Neural progenitor cell (in vitro differentiated cells): ENCODE measurements at places on chromosomes 3 and 15.

- DNase-seq: no peak
These were observed 12.1 kb upstream of the GATA2 start for GRCh38 chr3:128504963-128505730.

GRCh38 chr15:93515256-93516051 lies 426.4 kb upstream of the RGMA start:
- DNase-seq: no peak

DNA sequence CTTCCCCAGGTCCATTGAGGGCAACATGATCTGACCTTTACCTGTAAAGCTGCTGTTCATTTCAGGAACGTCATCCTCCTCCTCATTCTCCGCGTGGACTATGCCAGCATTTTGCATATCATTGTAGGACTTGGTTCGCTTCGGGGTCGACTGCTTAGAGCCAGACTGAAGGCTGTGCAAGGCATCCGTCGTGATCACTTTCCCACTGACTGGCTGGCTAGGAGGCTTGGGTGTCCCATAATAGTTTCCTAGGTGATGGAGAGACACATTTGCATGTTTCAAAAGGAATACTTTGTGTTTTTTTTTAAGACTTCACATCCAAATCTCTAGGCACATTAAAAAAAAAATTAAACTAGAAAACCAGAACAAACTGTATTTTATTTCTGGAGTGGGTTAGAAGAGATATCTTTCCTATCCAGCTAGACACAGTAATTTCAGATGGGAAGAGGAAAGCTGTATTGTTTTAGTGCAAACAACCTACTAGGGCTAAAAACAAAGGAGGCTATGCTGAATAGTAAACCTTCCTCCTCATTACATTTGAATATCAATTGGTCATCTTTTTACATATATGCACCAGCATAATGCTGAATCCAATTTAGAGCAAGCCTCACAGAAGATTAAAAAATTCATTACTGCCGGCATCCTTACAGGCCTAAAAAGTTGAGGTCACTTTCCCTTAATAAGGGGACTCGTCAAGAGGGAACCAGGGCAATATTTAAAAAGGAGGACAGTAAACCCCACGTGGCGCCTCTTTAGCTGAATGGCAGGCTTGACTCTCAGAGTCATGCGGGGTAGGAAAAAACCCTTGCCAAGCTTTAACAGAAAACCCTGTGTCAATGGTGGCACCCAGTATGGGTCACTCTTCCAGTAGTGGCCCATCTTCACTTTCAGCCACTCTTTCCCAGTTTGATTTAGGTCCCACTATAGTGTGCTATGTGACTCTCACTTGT lies 559.9 kb downstream of the MAGI1 start:
- peak; percentile 9 for DNase-seq

- peak; percentile 48 for DNase-seq
These were observed 490.3 kb downstream of the MECOM start for GRCh38 chr3:169173231-169173630.

DNA sequence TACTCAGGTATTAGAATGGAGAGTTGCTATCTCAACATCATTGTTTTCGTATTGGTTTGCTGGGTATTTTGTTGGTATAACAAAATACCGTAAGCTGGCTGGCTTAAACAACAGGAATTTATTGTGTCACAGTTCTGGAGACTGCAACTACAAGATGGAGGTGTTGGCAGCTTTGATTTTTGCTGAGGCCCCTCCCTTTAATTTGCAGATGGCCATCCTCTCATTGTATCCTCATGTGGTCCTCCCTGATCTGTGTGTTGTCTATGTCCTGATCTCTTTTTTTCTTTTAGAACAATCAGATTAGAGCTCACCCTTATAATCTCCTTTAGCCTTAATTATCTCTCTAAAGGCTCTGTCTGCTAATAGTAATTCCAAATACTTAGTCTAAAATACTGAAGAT lies 299.8 kb upstream of the GOLIM4 start:
- DNase-seq: peak; percentile 4

GRCh38 chr15:67048281-67049279 lies 16.8 kb upstream of the SMAD3 start:
- no peak for DNase-seq

- peak; percentile 68 for DNase-seq
These were observed 627.2 kb downstream of the CADM2 start for GRCh38 chr3:85586018-85586417.

DNA sequence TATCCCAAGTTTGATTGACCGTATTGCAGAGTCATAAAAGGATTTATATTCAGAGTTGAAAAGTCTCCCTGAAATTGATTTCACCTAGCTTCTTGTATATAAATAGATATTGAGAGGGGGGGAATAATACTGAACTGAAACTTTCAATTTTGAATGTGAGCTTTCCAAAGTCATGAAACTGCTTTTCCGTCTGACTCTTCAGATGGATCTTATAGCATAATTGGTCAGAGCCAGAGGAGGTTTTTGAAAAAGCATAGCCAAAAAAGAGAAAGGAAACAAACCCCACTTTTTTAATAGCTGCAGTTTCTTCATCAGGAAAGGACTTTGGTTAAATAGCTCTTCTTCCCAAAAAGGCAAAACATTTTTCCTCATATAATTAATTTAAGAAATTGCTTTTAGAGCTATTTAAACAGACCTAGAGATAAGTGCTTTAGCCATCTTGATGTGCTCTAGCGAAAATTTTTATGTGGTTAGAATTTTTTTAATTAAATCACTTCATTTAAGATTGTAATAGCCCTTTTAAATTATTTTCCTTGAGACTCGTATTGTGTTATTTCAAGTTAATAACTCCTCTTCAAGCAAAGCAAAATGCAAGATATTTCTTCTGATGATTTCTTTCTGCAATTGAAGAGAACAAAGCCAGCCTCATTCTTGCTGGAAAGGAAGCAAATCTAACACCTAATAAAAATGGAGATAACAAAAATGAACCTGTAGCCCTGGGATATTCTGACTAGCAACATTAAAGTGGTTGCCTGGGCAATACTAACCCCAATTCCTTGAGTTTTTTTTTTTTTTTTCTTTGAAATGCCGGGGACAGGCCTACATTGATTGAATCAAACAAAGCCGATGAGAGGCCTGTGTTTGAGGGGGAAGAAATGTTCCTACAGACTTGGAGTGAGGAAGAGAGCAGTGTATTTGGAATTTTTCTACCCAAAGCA lies 173.6 kb downstream of the PTPRG start:
- DNase-seq: peak; percentile 49

DNA sequence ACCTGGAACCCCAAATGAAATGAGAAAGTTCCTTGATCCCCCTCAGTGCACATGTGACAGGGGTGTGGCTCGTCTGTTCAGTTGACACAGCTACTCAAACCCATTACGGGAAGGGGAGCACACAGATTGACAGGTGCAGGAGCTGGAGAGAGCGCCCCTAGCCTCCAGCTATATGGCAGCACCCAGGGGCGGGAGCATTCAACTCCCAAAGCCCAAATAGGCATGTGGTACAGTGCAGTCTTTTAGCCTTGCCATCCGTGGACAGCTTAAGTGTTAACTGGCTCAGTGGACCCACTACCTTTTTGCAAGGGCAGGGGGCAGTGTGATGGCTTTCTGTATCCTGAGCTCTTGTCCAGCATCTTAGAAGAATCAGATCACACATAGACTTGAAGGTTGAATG lies 1374.2 kb upstream of the ALCAM start:
- DNase-seq: no peak

DNA sequence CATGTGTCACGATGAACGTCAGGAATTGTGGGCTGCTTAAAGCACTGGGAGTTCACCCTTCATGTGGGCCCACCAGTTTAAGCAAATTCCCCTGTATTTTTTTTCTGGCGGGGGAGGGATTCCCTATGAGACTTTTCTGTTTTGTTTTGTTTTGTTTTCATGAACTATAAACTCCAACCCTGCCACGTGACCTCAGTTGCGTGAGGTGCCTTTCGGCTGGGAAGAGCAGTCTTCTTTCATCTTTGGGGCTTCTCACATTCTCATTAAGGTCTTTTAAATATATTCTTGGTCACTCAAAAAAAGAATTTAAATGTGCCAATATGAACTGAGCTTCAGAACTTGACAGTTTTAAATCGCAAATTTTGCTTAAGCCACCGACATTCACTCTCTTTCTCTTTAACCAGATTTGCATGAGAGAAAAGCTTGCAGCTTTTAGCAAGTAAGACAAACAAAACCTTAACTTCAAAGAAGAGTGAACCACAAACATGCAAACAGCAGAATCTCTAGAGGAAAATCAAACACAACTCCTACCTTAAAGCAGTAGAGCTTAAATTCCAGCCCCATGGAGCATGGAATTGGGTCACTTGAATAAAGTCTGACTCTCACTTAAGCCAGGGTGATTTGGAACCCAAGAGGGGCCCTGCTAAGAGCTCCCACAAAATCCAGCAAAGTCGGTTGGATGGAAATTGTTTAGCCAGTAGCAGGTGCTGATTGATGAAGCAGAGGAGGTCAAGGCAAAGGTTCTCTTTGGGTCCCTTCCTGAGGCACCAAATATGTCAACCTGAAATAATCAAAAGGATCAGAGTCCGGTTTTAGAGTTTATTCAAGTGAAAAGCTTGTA lies 699.8 kb upstream of the GBE1 start:
- DNase-seq: no peak

DNA sequence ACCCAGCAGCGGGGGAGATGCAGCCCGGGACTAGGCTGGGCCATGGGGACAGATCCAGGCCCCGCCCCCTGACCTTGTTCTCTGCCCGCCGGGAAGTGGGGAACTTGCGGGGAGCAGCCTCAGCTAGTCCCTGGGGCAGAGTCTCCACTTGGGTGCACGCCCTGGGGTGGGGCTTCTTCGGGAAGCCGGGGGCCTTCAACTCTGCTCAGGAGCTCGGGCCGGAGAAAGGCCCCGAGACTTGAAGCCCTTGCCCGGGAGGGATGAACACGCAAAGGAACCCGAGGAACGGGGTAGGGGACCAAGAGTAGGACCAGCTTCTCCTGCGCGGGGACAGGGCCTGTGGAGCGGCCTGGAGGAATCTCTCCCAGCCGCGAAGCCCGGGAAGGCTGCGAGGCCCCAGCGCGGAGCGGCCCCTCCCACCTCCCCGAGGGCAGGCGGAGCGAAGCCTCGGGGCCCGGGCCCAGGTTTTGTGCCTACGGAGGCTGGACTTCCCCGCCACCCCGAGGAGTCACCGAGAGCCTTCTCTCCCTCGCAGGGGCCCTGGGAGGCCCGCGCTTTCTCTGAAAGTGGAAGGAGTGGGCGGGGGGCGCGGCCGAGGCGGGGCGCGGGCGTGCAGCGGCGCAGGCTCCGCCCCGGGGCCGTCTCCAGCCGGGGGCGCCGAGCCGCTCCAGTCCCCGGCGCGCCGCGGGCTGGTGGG lies at the start of gene ITPKA:
Gene ITPKA (plus strand): TSS at position 670 of the 697 bp plus-strand sequence. CDS start 54 bp downstream, outside the sequence.
- peak; percentile 80 for DNase-seq

GRCh38 chr3:76679541-76679940 lies 360.4 kb upstream of the ROBO2 start:
- no peak for DNase-seq

- no peak for DNase-seq
These were observed 7.3 kb downstream of the ILDR1 start for GRCh38 chr3:122014741-122015140.

DNA sequence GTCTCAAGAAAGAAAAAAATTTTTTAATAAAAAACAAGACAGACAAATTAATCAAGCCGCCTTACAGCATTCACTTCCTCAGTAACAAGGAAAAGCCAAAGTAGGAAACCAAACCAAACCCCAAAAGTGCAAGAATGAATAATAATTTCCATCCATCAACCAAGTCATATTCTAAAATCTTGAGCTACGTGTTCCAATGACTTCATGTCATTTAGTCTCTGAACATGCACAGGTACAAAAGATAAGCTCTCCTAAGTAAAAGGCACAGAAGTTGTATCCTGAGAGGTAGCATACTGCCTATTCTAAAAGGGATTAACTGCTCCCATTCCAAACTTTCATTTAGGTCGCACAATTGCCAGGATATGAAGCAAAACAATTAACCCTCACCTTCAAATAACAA lies 29.7 kb downstream of the SLC4A7 start:
- DNase-seq: no peak

DNA sequence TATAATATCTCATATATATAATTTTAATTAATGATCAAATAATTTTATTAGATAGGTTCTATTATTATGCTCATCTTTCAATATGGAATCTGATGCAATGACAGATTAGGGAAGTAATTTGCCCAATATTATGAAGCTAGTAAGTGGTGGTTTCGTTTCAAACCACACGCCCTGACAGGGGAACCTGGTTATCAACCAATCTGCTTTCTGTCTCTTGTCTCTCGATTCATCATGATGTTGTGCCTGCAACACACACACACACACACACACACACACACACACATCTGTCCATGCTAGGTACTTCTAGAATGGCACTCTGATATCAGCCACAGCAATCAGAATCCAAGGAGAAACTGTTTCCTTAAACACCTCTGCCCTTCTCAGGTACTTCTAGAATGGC lies 128.4 kb downstream of the ZBBX start:
- DNase-seq: no peak

DNA sequence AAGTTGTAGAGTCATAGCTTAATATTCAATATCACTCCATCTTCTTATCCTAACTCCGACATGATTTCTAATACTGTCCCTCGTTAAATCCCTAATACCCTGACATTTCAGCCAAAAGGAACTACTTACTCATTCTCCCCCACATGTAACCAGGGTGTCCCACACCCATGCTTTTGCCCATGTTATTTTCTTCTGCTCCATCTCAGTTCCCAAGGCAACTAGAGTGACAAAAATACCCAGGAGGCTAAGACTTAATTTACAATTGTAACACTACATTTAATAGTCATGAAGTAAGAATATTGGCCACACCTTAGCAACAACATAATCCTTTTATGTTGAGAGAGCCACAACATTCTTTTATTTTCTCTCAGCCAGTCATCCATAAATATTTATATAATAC lies 248.5 kb upstream of the TGFBR2 start:
- DNase-seq: no peak

DNA sequence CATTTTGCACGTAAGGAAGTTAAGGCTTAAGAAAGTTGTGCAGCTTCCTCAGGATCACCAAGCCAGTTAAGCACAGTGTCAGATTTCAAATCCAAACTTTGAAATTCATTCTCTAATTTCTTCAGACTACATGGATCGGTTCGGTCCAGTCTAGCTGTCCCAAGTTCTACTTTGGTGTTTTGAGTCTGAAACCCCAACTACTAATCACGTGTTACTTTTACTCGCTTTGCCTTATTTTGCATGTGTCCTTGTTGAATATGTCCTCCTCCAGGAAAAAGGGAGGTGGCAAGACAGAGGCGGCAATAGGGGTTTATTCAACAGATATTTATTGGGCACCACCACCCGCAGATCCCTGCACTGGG lies 522 bp upstream of the GXYLT2 start:
- no peak for DNase-seq

DNA sequence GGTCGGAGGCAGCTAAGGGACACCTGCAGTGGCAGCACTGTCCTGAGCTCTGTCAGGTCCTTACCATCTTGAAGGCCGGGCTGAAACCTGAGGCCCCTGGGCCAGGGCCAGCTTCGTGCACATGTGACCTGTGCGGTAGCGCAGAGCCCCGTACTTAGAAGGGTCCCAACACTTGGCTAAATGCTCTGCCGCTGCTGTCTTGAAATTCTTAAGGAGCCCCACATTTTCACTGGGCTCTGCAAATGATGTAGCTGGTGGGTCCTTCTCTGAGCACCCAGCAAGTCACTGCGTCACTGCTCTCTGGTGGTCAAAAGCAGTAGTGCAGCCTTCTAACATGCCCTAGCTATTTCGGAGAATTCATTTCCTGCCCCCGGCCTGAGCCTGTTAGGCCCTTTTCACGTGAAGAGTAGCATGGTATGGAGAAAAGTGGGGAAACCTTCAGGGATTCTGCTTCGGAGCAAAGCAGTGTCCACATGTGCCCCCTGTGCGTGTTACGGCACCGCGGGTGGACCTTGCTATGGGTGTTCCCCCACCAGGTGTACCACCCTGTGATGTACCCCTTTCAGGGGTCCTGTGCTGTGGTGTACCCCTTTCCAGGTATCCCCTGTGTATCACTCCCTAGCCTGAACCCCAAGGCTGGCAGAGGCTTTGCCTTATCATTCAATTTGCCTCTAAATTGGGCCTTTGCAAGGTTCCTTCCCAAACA lies 79.7 kb downstream of the TMEM266 start:
- peak; percentile 85 for DNase-seq
